ENCODE measurements at places on chromosomes 11 and 22. TPM values are rescaled to one million over a fixed set of nuclear protein-coding genes. Genes with fewer than 3 reads are reported as not detected.

The TYR gene
- total RNA-seq = not detected

The OR51B2 gene
- not detected for total RNA-seq

The STK33 gene
- total RNA-seq = 7.3 TPM

The CAVIN3 gene
- total RNA-seq = 47.7 TPM

The CNTF gene
- 0.66 TPM for total RNA-seq

The PATE4 gene
- not detected for total RNA-seq

DNA sequence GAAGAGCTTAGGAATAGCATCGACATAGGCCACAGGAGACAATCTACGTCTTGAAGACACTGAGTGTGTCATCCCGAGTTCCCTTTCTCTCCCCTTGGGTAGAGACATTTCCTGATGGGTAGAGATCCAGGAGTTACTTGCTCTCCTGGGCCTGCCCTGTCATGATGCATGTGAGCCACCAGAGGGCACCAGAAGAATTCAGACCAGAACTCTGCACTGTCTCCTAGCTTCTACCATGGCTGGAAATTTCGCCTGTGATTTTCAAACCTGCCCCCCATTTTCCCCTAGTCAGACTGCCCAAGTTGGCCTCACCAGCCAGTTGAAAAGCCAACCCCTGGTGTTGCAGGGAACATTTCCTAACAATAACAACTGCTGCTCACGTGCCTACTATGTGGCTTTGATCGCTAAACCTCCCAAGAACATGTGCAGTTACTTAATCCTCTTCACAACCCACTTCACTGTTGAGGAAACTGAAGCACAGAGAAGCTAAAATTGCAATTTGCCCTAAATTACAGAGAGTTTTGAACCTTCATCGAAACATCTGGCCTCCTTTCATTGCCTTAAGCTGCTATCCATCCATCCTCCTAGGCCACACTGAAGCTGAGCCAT is 47.2 kb downstream of the C11orf58 start:
- peak; percentile 68 for DNase-seq

DNA sequence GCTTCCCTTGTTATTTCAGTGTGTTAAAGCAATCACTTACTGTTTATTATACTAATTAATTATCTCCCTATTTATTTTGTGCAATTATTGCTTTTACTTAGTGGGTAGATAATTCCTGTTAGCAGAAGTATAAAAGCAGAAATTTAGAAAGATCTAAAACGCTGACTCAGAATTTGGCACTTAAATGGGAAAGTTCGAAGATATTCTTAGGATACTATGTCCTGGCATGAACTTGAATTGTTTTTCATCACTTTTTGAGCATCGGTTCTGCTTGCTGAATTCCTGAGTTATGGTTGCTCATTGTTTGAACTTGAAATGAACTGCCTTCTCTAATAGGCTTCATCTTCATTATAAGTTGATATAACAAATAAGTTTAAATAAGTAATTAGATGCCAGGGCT is 325.4 kb downstream of the JRKL start:
- DNase-seq = no peak

GRCh38 chr11:8335683-8336082 is 72.0 kb upstream of the LMO1 start:
- DNase-seq = no peak

- DNase-seq = no peak
These were observed 90.3 kb downstream of the BLID start for GRCh38 chr11:122025757-122026156.

GRCh38 chr22:47381240-47381639 is 618.8 kb downstream of the TBC1D22A start:
- DNase-seq = no peak

Data from body of pancreas (tissue), 4 donors.